Eye (tissue), 1 donor: ENCODE measurements at places on chromosomes 2 and 18.

DNA sequence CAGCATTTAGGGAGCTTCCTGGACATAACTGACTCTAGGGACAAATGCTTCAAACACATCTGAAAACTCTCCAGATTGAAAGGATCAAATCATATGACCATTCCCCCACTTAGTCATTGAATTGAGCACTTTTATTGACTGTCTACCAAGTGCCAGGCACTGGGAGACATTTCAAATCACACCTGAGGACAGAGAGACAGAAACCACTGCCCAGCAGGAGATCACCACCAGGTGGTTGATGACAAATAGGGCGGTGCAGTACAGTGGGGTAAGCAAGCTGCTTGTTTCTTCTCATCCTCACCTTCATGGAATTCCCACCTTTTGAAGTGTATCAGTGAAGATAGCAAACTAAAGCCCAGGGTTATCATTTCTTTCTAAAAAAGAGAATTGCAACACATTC lies 19.0 kb upstream of the CXCR4 start:
- DNase-seq = no peak

- DNase-seq = no peak
Measured at GRCh38 chr2:11009176-11009575, 97.4 kb downstream of the KCNF1 start.

DNA sequence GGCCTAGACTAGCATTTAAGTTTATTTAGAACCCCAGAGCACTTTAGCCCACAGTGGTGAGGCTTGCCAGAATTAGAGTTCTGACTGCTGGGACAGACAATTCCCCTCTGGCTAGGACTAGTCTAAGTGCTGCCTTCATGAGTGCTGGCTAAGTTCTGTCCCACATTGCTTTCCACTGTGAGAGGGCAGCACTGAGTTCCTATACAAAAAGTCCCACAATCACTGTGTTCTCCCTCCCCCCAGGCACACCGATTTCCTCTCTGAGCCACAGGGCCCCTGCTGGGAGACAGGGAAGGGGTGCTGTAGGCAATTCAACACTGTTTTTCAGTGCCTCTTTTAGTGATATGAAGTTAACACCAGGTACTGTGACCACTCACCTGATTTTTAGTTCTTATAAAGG lies 310.9 kb downstream of the DLGAP1 start:
- no peak for DNase-seq

DNA sequence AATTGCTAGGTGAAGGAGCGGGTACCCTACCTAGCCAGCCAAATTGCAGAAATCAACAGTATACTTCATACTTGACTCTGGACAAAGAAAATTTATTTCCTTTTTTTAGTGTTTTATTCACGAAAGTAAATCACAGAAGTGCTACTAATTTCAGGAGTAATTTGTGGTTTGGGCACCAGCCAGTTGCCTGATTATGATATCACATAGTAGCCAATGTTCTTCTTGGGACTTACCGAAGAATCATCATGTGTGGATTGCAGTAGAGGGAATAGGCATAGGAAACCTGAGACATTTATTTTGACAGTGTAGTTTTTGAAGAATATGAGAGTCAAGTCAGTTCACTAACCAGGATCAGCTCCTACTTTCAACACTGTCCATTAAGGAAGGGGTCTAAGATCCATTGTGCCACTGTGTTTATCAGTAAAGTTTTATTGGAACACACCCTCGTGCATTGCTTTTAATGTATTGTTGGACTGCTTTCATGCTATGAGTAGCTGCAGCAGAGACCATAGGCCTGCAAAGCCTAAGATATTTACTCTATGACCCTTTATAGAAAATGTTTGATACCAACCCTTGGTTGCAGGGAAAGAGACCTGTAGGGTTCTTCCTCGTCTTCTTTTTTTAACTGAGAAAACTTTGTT lies 32.1 kb downstream of the TNFRSF11A start:
- DNase-seq = no peak

- DNase-seq = peak; percentile 37
Measured at GRCh38 chr2:150983314-150983897, 278.3 kb downstream of the RBM43 start.

- DNase-seq = no peak
Measured at GRCh38 chr2:121694398-121695170, 42.1 kb downstream of the NIFK start.

DNA sequence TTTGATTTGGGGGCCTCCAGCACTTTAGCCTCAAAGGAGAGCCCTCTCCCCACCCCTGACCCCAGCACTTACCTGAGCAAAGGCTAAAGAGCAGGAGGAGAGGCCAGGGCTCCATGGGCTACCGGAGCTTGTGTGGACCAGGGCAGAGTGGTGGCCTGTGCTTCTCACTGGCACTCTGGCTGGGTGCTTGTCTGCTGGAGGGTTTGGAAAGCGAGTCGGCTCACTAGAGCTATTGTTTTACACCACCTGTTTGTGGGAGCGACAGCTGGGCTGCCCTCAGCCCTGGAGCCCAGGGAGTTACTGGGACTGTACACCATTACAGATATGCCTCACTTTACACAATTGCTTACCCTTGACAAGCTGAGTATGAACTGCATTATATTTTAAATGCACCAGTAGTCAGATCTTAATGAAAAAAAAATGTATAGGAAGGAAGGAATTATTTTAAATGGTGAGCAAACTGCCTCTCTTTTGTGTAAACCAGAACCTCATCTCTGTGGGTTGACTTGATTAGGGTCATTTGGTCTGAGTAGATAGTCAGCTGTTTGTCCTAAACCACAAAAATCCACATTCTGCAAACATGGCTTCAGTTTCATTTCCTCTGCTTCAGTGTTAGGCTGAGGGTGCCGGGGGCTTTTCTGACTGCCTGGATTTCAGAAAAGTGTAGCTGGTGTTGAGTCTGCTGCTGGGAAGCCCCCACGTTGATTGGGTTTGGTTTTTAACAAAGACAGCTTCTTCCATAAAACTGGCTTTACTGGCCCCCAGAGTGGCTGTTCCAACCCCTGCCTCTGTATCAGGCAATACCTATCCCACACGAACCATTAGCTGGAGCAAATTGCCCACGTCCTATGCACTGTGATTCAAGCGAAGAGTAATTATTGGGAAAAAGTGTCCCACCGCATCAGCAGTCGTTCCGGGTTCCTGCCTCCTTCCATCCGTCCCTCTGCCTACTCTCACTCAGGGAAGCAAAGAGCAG lies at the start of gene CHRNA1:
CHRNA1 (minus strand) TSS at position 193 of the 976 bp plus-strand sequence; CDS start at position 115, 78 bp downstream.
- DNase-seq = peak; percentile 71

DNA sequence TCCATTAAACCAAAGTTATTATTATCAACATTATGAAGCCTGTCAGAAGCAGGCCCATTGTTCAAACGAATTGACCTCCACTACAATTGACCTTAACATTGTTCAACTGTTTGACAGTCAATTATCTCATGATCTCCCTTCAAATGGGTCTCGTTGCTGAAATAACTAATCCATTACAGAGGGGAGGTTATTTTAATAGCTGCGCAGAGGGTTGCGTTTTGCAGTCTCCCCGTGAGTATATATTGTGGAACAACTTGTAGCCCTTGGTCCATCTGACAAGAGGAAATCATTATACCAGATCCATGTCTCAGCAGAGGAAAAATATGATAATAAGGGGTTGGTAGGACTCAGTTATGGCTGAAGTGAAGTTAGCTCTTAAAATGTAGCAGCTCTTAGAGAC lies 159.1 kb downstream of the ALK start:
- DNase-seq = peak; percentile 69

GRCh38 chr18:51480407-51481261 lies 283.2 kb upstream of the MEX3C start:
- DNase-seq = no peak

GRCh38 chr18:45295388-45295787 lies 319.9 kb upstream of the SLC14A2 start:
- no peak for DNase-seq

GRCh38 chr2:98037666-98038336 lies 42.1 kb upstream of the TMEM131 start:
- DNase-seq = no peak

DNA sequence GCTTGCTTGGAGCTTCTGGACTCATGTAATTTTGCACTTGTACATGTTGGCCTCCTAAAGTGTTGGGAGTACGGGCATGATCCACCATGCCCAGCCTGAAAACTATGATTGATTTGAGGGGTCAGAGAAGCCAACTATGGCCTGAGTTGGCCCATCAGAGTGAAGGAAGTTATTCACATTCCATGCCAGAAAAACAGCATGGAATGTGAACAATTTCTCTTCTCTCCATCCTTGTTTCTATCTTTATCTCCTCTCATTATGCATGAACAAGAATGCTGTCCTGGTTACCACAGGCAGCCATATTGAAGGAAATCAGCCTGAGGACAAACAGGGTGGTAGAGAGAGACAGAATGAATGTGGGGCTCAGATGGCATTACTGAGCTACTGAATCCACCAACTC lies 3.5 kb upstream of the CD226 start:
- no peak for DNase-seq
